M059J (cell line): ENCODE measurements at places on chromosomes 13 and 19.
A peak's percentile ranks its signal among the peaks of the same experiment; 100 is the strongest.

- no peak for DNase-seq
Observed at GRCh38 chr13:101939370-101939769, 462.5 kb downstream of the FGF14 start.

DNA sequence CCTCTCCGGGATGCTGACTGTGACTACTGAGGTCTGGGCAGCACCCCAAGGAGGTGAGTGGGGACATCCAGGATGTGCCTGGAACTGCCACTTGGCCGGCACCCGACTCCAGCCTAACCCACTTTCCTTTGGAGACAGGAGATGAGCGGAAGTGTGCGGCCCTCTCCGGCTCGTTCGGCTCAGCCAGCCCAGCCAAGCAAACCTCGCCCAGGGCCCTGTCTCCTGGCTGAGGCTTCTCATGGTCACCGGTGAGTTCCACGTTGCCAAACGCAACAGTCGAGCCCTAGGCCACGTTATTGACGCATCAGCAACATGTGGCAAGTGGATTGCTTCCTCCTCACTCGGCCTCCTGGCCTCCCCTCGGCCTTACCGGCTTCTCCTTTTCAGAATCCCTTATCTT, 5.5 kb downstream of the SLC7A10 start:
- no peak for DNase-seq

DNA sequence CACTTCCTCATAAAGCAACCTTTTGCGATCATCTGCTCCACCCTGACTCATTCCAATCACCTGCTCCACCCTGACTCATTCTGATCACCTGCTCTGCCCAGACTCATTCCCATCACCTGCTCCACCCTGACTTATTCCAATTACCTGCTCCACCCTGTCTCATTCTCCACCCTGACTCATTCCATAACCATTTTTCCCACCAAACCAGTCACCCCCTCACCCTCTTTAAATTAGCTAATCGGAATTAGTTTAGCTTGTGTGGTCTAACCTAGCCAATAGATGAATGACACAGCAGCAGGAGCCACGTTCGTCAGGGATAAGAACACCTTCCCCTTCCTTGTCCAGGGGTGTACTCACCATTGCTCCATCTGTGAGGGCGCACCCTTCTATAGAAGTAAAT, 134.0 kb downstream of the COG6 start:
- DNase-seq = no peak

DNA sequence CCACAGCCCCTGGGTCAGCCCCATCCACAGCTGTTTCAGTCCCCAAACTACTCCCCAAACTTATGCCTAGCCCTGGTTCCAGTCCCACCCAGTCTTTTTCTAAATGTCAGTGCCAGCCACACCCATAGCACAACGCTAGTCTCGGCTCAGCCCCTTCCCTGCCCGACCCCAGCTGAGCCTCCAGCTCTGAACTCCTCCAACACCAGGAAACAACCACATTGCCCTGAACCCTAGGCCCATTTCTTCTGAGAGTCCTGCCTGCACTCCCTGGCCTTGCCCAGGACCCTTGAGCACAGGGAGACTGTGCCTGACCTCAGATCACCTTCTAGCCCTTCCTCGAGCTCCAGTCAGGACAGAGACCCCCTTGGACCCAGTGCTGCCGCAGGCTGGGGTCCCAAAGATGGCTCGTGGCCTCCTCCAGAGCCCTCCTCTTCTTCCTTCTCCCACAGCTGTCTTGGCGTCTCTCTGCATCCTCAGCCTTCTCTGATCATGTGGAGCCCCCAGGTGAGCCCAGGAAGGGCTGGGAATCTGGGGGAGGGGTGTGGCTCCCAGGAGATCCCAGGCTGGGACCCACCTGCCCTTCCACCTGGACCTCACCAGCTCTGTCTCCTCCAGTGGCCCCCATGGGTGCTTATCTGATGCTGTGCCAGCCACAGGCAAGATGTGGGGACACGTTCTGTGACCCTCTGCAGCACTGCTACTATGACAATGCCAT, 33.0 kb upstream of the IGFL1 start:
- DNase-seq = no peak

- DNase-seq = peak; percentile 81
Observed at GRCh38 chr13:33191425-33192210, 93.9 kb downstream of the STARD13 start.
